Activated naive CD8-positive, alpha-beta T cell treated with anti-CD3 and anti-CD28 coated beads for 36 hours (primary cell): ENCODE measurements at places on chromosomes 13 and 19.

DNA sequence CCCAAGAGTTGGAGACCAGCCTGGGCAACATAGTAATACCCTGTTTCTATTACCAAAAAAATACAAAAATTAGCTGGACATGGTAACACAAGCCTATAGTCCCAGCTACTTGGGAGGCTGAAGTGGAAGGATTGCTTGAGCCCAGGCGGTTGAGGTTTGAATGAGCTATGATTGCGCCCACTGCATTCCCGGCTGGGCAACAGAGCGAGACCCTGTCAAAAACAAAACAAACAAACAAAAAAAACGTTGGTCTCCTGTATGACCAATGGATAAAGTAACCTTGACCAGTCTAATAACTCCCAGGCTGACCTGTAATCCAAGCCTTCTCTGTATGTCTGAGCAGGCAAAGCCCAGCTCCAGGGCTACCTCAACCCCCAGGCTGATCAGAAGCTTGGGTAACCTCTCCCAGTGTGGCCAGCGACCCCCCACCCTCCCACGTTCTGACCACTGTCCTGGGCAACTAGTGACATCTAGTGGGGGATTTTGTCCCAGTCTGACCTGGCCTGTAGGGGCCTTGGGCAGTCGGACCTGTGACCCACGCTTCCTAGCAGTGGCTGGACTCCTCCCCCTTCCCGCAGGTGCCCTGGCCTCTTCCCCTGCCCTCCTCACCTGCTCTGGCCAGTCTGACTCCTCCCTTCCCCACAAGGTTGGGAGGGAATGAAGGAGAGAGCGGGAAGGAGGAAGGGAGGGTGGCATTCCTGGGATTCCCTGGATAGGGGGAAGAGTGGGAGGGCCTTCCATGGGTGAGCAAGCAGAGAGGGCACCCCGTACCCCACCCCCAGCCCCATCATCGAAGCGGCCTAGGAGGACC lies 1.0 kb upstream of the BCAM start:
- DNase-seq: no peak

DNA sequence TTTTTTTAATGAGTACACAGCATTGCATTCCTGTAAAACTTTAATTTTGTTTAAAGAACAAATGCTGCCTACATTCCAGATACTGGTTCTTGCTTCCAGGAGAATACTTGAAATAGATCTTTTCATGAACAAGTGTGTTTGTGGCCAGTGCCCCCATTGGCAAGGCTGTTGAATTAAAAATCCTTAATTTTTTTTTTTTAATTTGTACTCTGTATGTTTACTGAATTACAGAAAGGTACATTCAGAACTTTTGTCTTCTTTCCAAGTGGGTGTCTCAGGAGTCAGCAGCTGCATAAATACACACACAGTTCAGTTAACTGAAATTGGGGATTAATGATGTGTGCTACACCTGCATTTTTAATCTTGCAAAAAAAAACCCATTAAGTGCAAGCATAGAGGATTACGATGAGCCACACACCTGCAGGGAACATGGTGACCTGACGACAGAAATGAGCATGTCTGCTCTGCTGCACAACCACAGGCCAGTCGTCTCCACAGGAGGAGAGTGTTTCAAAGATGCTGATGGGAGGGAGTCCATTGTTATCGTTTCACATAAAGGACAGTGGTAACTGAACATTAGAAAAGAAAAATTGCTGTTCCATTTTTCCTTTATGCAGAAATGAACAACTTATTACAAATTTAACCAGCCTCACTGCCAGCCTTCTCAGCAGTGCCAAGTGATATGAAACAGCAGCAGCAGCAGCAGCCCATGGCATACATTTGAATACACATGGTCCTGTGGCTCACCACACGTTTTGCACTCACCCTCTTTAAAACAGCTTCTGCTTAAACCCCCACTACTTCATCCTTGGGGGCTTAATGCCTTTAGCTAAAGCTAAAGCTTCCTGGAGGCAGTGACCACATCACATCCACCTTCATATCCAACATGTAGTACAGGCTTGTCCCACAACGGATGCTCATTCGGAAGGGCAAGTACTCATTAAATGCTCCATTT lies 72.3 kb upstream of the RFC3 start:
- DNase-seq: no peak

DNA sequence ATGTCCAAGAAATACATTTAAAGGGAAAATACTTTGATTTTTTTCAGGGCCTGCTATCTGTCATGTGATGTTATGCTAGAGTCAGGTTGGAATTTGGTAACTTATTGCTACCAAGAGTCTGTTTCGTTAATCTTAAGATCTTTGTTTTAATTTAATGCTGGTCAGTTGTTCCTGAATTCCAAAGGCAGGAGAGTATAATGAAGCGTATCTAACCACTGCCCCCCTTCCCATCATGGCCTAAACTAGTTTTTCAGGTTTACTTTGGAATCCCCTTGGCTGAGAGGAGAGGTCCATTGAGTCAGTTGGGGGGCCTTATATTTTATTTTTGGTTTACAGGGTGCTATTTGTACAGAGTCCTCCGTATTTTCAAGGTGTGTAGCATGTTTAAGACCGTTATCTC lies 116.3 kb upstream of the SLC7A1 start:
- no peak for DNase-seq

DNA sequence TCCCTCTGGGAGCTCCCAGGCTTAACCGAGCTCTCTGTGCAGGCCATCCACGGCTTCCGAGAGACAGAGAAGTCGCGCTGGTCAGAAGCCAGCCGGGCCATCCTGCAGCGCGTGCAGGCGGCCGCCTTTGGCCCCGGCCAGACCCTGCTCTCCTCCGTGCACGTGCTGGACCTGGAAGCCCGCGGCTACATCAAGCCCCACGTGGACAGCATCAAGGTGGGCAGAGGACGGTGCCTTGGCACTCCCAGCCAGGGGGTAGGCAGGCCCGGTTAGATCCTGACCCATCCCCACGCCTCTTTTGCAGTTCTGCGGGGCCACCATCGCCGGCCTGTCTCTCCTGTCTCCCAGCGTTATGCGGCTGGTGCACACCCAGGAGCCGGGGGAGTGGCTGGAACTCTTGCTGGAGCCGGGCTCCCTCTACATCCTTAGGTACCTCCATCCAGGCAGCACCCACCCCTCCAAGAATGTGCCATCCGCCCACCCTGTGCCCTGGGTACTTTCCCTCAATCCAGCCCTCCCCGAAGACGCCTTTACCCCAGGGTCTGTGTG lies 1.5 kb downstream of the PSPN start:
- DNase-seq: no peak
